ENCODE measurements at places on chromosomes 11 and 22. TPM values are rescaled to one million over a fixed set of nuclear protein-coding genes. Genes with fewer than 3 reads are reported as not detected.

- no peak for DNase-seq
These were observed 12.3 kb upstream of the SH3BP1 start for GRCh38 chr22:37627121-37627520.

DNA sequence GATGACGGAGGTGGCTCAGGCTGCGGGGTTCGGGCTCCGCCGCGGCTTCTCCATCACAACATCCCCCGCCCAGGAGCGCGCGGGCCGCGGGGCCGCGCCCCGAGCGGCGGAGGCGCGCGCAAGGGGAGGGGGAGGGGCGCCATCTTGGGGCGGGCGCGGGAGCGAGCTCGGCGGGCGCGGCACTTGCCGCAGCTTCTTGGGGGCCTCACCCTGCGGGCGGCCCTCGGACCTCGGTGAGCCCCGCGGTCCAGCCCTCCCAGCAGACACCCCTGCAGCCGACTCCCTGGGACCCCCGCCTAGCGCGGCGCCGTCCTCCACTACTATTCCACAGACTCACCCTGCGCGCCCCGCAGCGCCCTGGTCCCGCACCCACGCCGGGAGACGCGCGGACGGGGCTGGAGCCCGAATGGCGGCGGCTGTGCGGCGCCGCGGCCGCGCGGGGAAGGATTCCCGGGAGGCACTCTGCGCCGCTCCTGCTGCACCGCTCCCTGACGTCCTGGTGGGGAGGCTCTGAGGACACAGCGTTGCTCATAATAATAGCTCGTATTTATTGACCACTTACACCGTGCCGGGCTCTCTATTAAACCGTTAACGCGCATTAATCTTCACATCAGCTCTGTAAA, at the start of gene APBB1:
TSS of gene APBB1 (minus strand) at position 86 of the 623 bp plus-strand sequence. CDS start 7,747 bp downstream, outside the sequence.
- DNase-seq = no peak

DNA sequence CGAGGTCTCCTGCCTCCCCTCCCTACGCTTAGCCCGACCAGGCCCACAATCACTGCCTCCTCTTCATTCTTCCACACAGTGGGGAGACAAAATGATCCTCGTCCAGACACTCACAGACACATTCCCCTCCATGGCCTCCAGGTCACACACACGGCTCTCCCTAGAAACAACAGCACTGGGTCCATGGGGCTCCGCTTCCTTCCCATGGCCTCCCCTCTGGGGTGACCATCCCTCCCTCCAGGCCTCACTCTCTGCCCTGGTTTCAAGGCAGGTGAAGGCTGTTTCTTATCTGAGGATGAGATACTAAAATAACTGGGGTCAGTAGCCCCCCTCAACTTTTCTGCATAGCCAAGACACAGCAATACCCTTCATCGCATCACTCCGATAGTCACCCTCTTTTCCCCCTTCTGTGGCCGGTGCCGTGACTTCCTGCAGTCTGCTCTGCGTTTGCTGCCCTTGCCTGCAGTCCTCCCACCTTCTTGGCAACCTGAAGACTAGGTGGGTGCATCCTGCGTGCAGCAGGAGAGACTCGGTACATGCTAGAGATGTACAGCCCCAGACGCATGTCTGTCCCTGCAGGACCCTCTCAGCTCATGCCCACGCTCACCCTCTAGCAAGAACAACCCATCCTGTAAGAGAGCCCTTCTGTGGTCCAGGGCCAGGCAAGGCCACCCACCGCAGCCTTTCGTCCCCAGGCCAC, 55.8 kb downstream of the CD6 start:
- DNase-seq = no peak

DNA sequence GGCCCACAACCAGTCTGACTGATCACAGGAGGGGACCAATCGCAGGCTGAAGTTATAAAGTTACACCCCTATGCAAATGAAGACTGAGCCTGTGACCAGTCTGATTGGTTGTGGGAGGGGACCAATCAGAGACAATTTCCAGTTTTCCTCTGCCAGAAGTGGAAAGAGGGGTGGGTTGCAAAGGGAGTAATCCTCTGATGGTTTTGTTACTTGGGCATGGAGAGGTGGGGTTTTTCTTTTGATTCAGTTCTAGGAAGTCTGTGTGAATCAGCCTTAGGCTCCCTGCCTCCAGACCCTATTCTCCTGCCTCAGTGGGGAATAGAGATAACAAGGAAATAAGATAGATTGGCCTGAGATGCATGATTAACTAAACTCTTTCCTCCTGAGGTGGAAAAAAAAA, 9.9 kb downstream of the OR6M1 start:
- DNase-seq = no peak

- no peak for DNase-seq
These were observed 117.1 kb downstream of the KCNQ1 start for GRCh38 chr11:2561696-2562581.

DNA sequence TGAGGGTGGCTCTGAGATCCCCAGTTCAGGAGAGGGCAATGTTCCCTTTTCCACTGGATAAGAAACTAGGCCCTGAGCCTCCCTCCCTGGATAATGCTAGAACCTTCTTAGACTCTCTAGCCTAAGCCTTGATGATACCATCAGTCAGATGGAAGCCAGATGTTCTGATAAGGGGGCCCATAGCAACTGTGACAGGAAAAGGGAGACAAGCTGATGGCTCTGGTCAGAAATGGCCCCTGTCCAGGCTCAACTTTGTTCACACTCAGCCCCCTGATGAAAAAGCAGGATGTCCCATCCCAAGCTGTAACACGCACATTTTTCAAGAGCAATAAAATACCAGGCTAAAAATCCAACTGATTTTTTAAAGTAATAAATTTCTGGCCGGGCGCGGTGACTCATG, 7.2 kb upstream of the OAF start:
- DNase-seq = no peak

DNA sequence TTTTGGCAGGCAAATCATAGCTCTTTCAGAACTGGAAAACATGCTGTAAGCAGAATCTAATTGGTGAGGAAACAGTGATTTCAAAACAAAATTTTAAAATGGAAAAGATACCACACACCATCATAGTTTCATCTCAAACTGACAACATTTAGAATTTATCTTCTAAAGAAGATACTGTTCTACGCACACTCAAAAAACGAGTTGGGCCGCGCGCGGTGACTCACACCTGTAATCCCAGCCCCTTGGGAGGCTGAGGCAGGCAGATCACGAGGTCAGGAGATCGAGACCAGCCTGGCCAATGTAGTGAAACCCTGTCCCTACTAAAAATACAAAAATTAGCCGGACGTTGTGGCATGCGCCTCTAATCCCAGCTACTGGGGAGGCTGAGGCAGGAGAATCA, 44.2 kb upstream of the ADSL start:
- DNase-seq = no peak

DNA sequence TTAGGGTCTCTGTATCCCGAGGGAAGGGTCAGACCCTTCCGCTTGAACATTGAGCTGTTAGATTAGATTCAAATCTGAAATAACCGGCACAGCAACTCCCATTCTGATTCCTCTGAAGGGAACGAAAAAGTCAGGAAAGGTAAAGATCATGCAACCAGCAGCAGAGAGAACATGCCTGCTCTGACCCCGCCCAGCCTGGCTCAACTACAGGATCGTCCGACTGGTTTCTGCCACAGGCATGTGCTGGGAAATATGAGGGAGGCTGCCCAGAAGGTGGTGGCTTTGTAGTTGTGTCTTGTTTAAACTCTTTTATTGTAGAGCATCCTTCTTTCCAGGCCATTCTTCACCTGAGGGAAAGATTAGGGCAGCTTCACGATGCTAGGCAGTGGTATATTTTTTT, 5.0 kb upstream of the MTNR1B start:
- no peak for DNase-seq

DNA sequence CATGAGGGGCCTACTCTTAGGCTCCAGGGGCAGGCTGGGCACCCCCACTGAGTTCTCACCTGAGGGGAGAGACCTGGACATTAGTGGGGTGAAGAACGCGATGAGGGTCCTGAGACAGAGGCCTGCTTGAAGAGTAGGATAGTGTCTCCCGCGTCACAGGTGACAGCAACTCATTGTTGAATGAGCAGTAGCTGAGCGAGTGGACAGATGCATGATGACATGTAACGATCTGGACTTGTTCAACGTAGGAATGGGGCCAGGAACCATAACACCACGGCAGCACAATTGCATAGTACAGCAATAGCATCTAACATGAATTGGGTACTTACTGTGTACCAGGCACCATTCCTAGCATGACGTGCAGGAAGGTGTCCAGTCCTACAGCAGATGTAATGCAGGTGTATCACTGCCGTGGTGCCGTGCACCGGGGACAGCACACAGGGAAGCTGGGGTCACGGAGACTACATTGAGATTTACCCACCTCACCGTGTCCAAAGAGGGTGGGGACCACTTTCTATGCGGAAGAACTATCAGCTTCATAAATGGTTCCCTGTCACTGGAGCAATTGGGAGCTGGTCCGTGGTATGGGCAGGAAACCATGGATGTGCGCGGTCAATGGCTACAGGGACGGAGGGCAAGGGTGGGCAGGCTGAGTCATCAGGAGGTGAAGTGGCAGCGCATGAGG, 1019.1 kb downstream of the TBC1D22A start:
- DNase-seq = no peak

DNA sequence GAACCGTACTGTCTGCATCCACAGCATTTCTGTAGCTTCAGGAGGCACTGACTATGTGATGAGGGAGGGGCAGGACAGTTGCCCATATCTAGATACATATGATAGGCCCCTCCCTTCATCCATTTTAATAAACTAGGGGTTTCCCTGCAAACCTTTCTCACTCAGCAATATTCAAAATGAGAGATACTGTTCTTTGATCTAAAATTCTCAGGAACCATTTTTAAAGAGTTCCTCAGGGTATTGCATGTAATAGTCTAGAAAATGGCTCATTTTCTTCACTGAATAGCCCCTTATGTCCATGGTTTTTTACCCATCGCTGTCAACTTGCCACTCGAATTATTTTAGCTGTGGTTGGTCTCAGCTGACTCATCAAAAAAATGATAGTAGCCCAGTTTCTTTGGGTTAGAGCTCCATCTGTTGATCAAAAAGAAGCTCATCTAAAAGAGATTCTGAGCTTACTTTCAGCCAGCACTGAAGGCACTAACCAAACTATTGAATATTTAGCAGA, 37.0 kb upstream of the DNAJB7 start:
- peak; percentile 49 for DNase-seq

DNA sequence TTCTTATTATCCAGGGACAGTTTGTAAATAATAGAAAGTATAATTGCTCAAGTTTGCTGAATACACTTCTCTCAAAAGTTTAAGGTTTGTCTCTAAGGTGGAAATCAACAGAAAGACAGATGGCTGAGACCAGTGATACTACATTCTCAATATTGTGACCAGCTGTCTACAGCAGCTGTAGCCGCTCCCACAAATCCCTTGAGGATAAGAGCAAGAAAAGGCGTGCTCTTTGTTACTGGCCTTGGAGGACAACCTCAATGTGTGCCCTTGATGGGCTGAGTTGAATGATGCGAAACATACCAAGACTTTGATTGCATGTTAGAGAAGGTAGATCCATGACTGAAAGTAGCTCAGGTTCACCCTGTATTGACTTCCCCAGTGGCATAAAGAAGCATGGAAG, 6.1 kb downstream of the OR6M1 start:
- no peak for DNase-seq

GRCh38 chr22:41180926-41181325, 24.2 kb upstream of the L3MBTL2 start:
- DNase-seq = no peak

- no peak for DNase-seq
These were observed 28.2 kb downstream of the A4GALT start for GRCh38 chr22:42692239-42693054.

DNA sequence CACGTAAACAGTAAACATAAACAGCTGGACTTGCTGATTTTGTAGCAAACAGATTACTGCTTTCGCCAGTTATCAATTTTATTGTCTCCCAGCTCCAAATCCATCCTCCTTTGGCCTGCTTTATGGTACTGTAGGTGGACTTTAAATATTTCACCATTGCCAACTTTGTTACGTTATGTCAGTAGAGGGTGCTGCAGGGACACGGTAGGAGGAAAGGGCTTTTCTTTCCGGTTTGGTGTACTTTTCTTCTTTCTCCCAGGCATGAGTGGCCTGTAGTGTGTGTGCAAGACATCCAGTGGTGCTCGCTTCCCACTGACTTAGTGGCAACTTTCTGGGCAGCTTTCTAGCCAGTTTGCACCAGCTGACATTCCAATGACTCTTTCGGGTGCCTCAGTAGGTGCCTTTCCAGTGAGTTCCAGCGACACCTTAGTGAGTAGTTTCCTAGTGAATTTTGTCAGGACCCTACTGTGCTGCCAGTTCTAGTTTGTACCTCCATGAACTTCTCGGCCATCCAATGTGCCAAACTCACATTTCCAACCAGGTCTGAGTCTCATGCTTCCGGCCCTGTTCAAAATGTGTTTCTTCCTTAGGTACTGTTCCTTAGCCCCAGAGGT, 267.6 kb upstream of the TENM4 start:
- DNase-seq = peak; percentile 42

DNA sequence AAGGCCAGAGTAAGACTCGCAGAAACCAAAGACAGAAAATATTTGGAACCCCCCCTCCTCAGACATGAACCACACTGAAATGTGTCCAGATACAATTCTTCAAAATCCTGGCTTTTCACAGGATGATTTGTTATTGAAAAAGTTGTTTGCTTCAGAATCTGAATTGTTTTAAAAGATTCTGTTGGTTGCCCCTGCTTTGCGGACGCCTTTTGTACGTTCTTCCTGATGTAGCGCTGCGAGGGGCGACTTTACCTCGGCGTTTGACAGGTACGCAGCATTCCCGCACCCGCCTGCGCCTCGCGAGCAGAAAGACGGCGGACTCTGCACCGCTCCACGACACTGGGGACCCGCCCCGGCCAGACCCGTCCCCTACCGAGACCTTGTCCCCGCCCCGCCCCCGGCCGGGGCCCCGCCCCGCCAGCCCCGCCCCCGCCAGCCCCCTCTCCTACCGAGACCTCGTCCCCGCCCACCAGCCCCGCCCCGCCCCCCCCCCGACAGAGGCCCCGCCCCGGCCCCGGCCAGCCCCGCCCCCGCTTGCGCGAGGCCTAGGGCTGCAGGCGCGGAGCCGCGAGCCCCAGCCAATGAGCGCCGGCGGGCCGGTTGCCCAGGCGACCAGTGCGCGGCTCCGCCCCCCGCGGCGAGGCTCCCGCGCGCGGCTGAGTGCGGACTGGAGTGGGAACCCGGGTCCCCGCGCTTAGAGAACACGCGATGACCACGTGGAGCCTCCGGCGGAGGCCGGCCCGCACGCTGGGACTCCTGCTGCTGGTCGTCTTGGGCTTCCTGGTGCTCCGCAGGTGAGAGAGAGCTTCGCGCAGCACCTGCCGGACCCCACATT, at the start of gene GLB1L2:
TSS of gene GLB1L2 (plus strand) at position 635 of the 835 bp plus-strand sequence. CDS start at position 709, 74 bp downstream.
- peak; percentile 4 for DNase-seq

Gene PHLDA2
- total RNA-seq = 34.4 TPM

Gene KLHDC7B
- total RNA-seq = 0.17 TPM

Gene OR5B21
- total RNA-seq = not detected

Gene CBLIF
- total RNA-seq = not detected

Gene ACRV1
- total RNA-seq = not detected

Gene NRXN2
- total RNA-seq = 0.14 TPM

Gene C22orf31
- total RNA-seq = not detected
